ENCODE measurements at places on chromosomes 3 and 15.

DNA sequence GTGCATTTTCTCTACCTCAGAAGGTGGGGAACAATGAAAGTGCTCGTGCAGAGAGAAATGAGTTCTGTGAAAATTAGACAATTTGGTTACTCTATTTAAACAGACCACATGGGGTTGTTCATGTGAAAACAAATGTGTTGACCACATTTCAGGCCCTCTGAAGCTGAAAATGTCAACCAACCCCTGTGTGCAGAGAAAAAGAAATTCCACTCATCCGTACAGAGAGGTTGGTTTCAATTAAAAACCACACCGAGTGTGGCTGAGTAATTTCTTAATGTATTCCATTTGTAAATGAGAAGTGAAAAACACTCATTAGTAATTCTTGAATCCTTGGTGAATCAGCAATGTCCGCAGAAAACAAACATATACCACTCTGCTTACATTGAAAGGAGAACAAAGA, 46.9 kb upstream of the SLC7A14 start:
- DNase-seq: no peak

DNA sequence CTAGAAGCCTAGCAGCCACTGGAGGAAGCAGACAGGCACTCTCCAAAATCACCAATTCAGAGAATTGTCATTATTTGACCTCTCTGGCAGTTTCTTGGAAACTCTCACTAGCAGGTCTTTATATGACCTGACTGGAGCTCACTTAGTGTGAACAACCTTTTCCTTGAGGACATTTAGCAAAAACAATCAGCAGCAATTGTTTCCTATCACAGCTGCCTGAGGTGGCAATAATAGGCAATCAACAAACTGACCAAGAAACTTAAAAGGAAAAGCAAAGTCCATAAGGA, 162.4 kb upstream of the STT3B start:
- no peak for DNase-seq

DNA sequence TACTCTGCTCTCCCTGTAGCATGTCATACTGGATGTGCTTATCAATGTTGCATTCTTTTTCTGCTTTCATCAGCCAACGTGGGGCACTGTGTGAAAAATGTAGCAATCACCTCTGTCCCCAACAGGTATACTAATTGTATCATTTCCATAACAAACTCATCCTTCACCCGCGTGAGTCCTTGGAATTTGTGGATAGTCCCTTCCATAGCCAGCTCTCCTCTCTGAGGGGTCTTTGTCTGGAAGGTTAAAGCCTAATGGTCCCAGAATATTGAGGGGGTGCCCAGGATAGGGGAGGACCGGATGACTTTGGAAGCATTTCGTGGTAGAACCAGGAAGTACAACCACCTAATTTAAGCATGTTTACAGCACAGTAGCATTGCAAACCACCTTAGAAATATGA, 124.6 kb downstream of the FOXB1 start:
- no peak for DNase-seq

GRCh38 chr15:72227192-72227586, 3.8 kb downstream of the PKM start:
- DNase-seq: no peak

GRCh38 chr3:188026191-188026968, 127.6 kb upstream of the LPP start:
- no peak for DNase-seq

- no peak for DNase-seq
Measured at GRCh38 chr3:118772547-118773011, 262.1 kb downstream of the IGSF11 start.

DNA sequence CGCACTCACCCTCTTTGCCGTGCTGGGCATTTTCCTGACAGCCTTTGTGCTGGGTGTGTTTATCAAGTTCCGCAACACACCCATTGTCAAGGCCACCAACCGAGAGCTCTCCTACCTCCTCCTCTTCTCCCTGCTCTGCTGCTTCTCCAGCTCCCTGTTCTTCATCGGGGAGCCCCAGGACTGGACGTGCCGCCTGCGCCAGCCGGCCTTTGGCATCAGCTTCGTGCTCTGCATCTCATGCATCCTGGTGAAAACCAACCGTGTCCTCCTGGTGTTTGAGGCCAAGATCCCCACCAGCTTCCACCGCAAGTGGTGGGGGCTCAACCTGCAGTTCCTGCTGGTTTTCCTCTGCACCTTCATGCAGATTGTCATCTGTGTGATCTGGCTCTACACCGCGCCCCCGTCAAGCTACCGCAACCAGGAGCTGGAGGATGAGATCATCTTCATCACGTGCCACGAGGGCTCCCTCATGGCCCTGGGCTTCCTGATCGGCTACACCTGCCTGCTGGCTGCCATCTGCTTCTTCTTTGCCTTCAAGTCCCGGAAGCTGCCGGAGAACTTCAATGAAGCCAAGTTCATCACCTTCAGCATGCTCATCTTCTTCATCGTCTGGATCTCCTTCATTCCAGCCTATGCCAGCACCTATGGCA, 41.1 kb upstream of the CSTA start:
- no peak for DNase-seq

DNA sequence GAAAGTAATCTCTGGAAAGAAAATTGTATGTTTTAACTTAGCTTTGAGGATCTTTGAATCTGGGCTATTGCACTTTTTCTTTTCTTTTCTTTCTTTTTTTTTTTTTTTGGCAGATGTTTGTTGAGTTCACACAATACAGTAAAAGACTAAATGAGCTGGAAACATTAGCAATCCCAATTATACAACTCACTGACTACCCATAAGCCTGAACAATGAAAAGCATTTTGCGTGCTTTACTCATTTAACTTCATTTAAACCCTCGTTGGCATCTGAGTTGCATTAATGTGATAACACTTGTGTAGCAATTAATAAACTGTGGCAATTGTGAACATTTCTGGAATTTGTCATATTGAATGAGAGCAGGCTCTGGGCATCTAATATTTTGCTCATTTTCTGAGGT, 269.4 kb upstream of the RBMS3 start:
- no peak for DNase-seq

DNA sequence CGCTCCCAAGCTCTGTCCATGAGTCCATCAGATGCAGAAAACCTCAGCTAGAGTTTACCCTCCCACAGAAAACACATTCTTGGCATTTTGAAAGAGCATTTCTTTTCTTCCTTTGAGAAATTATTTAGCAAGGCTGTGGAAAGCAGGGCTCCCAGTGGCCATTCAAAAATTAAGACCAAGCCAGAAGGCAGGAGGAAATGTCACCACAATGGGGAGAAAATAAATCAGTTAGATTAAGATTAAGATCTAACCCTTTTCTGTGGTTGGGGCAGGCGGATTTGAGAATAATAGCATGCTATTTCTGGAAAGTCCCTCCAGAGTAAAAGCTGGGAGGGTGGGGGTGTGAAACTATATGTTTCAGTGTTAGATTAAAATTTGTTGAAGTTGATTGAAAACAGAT, 20.2 kb downstream of the LRIG1 start:
- DNase-seq: no peak

GRCh38 chr15:73889053-73889761, 15.8 kb downstream of the TBC1D21 start:
- no peak for DNase-seq

- DNase-seq: no peak
Measured at GRCh38 chr3:146502887-146503460, 33.6 kb upstream of the PLSCR2 start.

GRCh38 chr3:120841264-120841663, 66.7 kb upstream of the STXBP5L start:
- DNase-seq: no peak

- DNase-seq: no peak
Measured at GRCh38 chr3:22175947-22176346, 424.9 kb upstream of the ZNF385D start.

DNA sequence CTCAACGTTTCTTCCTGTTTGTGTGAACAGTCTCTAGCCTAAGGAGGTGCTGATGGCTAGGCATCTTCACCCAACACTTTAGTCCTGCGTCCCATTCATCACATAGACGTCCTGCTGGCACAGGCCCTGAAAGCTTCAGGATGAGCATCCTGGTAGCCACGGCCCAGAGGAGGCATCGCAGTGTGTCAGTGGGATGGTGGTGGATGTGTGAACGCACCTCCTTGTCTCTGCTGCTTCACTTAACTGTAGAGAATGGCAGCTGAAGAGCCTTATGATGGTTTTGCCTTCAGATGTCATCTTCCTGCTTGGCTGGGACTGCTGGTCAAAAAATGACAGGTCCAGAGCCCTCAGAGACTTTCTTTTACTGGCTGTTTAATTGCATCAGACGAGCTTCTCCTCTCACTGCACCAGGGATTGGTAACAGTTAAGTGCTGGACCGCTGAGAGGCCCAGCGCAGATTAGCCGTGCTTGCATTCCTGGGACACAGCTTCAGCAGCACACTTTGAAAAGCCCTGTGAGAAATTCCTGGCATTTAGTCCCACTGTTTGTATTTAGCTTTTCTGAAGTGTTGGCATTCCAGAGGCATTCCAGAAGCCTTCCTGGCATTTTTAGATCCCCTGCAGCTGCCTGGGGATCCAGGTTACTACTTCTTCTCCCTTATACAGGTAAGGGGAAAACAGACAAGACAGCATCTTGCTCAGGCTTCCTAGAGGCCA, 132.4 kb upstream of the PLXNA1 start:
- DNase-seq: no peak

DNA sequence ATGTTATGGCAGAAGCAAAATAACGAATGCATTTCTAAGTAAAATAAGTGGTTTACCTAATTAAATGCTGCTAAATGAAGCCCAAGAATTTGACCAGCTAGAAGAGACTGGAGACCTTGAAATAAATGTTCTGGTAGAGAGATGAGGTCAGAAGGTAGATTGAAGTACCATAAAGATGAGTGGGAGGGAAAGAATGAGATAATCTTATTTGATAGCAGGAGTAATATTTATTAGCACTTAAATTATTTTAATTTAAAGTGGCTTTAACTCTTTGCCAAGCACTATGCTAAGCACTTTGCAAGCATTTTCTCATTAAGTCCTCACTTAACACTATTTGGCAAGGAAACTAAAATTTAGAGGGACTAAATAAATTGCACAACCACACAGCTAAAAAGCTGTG, 314.9 kb upstream of the CCDC54 start:
- no peak for DNase-seq

- no peak for DNase-seq
Measured at GRCh38 chr15:63587527-63587926, 9.7 kb upstream of the FBXL22 start.

- DNase-seq: no peak
Measured at GRCh38 chr3:8166014-8166413, 335.6 kb upstream of the LMCD1 start.

DNA sequence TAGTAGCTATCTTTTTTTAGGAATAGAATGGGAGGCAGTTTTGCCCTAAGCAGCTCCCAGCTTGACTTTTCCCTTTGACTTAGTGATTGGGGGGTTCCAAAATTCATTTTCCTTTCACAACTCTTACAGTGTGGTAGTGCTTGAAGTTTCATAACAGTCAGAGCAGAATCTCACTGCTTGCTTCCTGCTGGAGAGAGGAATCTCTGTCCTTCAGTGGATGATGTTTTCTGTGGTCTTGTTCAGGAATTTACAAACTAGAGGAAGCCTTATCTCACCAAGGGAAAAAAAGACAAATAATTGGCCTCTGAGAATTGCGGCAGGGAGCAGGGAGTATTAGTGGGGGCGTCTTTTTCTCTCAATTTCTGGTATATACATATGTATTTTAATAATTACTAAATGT, 326.6 kb upstream of the C2CD4B start:
- no peak for DNase-seq

DNA sequence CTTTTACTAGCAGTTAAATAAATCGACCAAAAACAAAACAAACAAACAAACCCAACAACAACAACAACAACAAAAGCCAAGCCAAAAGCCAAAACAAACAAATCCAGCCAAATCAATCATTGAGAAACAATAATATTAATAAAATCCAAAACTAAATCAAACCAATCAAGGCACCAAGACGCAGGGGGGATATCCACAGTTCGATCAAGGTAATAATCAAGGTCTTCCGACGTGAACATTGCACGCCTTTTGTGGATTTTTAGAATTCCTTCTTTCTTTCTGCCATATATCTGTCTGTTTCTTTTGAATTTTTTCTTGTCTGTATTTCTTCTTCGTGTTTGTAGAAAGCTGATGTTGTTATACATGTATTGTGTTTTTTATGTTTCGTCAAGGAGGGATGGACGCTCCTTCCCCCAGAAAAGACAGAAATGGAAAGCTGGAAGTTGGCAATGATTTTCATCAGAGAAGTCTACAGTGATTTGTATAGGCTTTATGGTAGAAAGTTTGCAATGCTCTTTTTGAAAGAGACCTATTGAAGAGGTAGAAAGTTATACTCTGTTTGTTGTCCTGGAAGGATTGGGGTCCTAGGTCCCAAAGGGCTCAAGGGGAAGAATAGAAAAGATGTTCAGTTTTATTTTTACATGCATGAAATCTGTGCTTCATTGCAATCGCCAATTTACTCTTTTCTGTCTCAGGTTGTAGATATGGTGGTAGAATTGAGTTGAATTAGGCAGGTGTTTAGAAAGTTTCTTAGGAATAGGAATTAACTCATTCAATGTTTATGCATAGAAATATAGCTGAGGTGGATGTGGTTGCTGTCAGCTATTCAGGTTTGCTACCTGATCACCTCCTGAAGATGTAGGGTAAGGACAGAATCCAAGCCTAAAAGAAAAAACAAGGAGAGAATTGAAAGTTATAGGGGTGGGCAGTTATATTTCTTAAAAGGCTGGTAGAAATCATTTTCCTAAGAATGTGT, 1.2 kb downstream of the ARPP21 start:
- DNase-seq: no peak

DNA sequence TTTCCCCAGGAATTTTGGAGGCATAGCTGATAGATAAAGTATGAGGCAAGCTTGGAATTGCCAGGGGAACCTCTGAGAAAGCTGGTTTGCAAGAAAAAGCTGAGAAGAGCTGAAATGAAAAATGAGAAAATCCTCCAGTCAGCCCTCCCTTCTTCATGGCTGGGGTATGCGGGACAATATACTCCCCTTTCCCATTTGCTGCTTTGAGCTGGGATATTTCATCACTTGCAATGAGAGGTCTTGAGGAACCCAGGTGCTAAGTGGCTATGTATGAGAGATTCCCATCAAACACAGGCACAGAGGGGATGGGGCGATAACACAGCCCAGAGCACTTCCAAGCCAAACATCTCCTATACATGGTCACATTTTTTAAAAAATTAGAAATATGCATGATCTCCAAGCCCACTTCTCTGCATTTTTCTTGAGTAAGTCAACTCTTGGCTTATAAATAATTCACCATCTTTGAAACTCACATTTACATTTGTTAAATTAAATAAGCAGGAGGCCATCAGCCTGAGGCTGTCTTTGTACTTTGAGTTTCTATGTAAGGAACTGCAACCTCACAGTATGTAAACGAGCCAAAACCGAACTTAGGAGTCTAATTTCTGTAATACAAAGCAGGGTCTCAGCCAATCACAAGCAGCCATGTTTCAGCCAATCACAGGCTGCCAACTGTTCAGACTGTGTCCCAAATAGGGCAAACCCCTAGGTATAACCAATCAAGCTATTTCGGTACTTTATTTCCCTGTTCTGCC, 983.6 kb upstream of the NR2F2 start:
- DNase-seq: no peak

DNA sequence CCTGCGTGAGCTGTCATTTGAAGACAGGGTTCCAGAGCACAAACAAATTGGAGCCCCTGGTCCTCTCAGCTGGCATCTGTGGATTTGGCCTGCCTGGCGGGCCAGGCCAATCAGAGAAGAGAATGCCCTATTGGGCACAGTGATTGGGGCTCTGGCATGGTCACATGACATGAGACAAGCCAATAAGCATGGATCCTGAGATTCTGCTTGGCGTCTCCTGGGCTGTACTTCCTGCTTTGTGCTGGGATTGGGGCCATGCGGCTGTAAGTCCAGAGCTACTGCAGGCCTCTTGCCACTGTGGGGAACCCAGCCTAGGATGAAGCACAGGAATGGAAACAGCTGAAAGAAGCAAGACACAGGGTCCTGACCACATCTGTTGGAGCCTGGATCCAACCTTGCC, 121.4 kb downstream of the FBLN2 start:
- DNase-seq: no peak
